Spinal cord (tissue), 10 donors: ENCODE measurements at places on chromosomes 1 and 21. TPM values are rescaled to one million over a fixed set of nuclear protein-coding genes. Genes with fewer than 3 reads are reported as not detected.

The PTPRC gene
- polyA plus RNA-seq = 3.7 TPM

The TSNAX gene
- polyA plus RNA-seq = 37.7 TPM

The CYYR1 gene
- 11.4 TPM for polyA plus RNA-seq

GRCh38 chr1:10471411-10472219 is 714 bp downstream of the DFFA start:
- peaks cover 28% of the 10 kb centered on the region for H3K4me1 ChIP-seq
- DNase-seq = no peak
- no peaks in the 10 kb centered on the region for H3K27me3 ChIP-seq
- peak overlapping the region; percentile 57 for H3K27ac ChIP-seq

The PRDM15 gene
- polyA plus RNA-seq = 6.7 TPM

DNA sequence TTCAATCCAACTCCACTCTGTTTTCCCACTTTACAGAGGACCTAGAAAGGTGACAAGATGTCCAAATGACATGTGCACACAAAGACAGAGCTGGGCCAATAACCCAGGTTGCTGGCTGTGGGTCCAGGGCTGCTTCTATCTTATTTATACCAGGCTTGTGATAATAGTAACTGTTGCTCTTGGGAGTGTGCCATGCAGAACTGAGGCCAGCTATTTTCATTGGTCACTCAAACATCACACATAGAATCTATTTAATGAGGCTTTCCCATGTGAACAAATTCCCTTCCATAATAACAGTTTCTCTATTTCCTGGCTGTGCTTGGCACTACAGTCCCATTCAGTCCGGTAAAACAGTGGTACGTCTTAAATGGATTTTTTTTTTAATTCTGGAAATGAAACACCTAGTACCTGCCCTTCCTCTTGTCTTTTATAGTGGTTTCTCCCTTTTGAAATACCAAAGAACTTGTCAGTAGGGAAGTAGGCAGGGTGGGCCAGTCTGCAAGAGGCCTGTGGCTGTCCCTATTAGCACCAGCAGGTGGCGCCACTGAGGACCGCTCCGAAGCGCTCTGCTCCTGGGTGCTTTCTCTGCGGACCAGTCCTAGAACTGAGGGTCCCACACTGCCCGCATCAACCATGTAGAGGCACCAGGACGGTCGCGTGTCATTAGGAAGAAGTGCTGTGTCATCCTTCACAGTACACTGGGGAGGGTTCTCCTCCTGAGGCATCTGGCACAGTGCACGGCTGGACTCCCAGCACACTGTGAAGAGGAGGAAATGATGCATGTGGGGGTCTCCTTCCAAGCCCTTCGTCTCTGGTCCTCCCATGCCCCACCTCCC is 52.1 kb downstream of the GPR161 start:
- H3K27ac ChIP-seq = no peak overlapping the region
- peaks cover 12% of the 10 kb centered on the region for H3K4me1 ChIP-seq
- no peak overlapping the region for H3K4me3 ChIP-seq
- no peaks in the 10 kb centered on the region for H3K27me3 ChIP-seq
